Astrocyte of the spinal cord (primary cell): ENCODE measurements at places on chromosomes 6 and 20.
A peak's percentile ranks its signal among the peaks of the same experiment; 100 is the strongest.

DNA sequence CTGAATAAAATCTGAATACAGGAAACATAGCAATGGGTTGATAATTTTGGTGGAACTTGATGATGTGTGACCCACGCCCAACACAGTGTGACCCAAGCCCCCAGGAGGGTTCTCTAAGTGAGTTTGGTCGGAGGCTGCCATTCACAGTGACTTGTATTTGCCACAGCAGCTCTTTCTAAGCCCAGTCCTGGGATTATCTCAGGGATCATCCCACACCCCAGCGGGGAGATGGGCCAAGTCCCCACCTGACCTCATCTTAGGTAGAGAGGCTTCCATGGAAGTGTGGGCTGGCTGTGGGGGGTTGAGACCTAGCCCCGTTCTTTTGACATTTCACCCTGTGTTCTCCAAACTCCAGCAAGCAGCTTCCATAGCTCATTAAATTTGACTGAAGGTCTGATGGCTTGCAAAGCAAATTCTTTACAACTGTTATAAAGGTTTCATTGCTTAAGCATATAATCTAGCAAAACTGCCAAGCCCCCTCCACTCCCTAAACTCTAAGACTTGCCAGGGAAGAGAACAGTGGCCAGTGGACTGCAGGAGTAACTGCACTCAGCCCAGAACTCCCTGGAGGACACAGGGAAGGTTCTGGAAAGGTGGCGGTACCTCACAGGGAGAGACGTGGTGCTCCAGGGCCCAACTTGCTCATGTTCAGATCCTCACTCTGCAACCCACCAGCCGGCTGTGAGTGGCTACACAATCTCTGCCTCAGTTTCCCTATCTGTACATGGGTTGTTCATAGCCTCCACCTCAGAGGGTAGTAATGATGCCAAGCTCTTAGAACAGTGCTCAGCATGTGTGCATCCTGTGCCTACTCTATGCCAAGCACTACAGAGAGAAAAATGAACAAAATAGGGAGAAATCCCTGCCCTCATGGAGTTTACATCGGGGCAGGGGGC, 1.0 kb upstream of the PCK1 start:
- no peak for DNase-seq

DNA sequence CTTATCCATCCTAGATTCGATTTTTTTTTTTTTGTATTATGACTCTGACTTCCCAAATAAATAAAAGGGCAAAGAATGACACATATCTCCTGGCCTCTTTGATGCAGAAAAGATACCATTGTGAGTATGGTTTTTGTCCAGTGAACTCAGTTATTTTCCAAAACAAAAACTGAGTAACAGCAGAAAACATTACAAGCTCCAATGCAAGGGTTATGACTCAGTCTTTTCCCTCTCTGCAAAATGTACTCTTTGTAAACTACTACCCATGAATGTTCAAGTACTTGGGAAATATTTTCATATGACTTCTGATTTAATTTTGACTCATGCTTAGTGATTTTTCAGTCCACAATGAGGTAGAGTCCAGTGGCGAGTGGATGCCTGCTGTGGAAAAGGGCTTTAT, 355.3 kb downstream of the RNF144B start:
- peak; percentile 49 for DNase-seq

DNA sequence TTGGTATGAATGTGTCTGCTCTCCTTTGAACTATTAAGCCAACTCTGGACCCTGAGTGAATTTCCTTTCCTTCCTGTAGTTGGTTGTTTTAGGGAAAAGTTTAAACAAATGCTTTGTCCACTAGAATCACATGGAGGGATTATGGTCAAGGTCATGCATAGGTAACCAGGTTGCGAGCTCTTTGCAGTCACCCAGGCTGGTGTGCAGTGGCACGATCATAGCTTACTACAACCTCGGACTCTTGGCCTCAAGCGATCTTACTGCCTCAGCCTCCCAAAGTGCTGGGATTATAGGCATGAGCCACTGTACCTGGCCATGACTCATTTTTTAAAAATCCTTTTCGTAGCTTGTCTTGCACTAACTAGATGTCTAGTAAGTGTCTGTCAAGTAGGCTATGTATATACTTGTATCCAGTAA, 88.0 kb upstream of the SOX4 start:
- DNase-seq, result no peak

- DNase-seq, result peak; percentile 39
Observed at GRCh38 chr20:19737025-19737424, 21.0 kb upstream of the RIN2 start.

- no peak for DNase-seq
Observed at GRCh38 chr6:151993364-151993763, 185.9 kb downstream of the ESR1 start.

GRCh38 chr6:13830803-13831202, 16.4 kb upstream of the MCUR1 start:
- DNase-seq, result no peak

GRCh38 chr6:72869621-72870020, 247.8 kb downstream of the KCNQ5 start:
- no peak for DNase-seq

DNA sequence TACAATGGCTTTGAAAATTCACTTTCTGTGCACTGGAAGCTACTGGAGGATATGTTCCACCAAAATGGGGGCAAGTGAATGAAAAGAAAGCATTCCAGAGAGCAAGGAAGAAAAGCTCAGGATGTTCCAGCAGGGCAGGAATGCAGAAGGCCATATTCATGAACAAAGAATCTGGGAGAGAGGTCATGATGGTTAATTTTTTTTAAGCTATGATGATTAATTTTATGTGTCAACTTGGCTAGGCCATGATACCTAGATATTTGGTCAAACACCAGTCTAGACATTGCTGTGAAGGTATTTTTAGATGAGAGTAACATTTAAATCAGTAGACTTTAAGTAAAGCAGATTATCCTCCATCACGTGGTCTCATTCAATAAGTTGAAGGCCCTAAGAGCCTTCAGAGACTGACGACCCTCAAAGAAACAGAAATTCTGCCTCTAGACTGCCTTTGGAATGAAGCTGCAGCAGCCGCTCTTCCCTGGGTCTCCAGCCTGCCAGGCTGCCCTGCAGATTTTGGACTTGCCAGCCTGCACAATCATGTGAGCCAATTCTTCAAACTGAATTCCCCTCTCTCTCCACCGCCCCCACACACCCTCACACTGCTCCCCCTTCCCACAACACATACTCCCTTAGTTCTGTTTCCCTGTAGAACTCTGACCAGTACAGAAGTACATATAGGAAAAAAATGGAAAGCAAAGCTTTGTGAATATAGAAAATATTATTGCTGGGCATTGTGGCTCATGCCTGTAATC, 20.1 kb upstream of the GCM1 start:
- DNase-seq, result peak; percentile 46

- no peak for DNase-seq
Observed at GRCh38 chr6:10202581-10202980, 212.3 kb downstream of the TFAP2A start.

GRCh38 chr20:36773107-36773596, 411 bp downstream of the DSN1 start:
- peak; percentile 5 for DNase-seq

- no peak for DNase-seq
Observed at GRCh38 chr6:34233867-34234266, 2.8 kb upstream of the HMGA1 start.

- peak; percentile 90 for DNase-seq
Observed at GRCh38 chr6:56693246-56693607, 50.5 kb upstream of the DST start.

DNA sequence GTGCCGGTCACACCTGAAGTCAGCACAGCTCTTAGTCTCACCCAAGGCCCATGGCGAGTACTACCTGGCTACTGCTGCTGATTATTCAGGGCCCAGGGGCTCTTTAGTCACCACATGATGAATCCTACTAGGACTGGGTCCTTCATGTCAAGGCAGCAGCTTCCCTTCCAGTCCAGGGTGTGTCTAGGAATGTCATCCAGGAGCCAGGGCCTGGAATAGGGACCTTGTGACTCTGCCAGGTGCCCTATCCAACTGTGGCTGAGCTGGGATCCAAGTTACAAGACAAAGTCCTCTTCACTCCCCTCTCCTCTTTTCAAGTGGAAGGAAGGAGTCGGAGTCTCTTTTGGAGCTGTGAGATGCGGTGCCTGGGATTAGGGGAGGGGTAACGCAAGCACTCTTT, 85.5 kb downstream of the CFAP61 start:
- DNase-seq, result no peak

DNA sequence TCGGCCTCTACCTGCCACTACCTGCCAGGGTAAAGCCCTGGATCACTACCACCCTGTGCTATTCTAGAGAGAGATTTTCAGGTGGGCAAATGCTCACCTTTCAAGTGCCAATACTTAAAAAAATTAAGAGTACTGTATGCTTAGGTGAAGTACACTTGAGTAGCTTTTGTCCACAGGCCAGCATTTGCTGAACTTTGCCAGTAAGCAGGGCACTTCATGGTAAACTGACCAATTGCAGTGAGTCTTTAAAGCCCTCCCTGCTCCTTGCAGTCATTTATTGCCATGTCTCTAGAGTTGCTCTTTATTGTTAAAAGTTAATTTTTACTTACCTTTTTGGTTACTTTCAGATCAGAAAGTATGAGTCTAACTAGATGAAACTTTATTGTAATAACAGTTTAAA, 58.5 kb downstream of the PLAGL1 start:
- no peak for DNase-seq

GRCh38 chr20:62405108-62405980, 1.7 kb downstream of the CABLES2 start:
- DNase-seq, result peak; percentile 22

DNA sequence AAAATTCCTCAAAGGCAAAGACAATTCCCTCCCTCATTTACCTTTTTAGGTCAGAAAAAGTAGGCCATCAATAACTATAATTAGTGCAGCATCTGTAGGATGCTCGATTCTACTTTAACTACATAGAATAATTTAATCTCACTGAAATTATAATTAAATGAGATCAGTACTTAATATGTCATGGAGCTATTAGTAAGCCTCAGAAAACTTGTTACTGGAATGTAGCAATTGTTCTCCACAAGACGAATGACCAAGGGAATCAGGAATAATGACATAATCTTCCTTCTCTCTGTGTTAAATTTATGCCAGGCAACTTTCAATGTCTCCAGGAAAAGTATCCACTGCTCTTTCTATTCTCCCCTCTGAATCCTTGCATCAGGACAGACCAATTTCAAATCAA, 34.1 kb downstream of the SESN1 start:
- DNase-seq, result no peak

DNA sequence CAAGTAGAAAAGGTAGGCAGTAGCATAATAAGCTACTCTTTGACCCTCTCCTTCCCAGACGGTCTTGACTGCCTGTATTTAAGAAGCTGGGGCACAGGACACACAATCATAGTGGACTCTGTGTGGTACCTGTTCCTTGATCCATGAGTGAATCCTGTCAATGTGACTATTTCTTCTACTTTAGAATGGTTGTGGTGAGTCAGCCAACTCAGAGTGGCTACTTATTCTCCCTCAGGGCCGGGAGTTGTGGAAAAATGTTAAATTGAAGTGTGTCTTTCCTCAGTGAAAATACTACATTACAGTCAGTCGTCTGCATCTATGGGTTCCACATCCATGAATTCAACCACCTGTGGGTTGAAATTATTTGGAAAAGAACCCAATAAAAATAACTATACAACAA, 30.8 kb upstream of the PREP start:
- DNase-seq, result no peak

GRCh38 chr20:60060593-60060992, 102.4 kb downstream of the CDH26 start:
- DNase-seq, result no peak

GRCh38 chr6:107124934-107125348, 9.6 kb upstream of the BEND3 start:
- no peak for DNase-seq

GRCh38 chr6:12909833-12910232, 193.3 kb downstream of the PHACTR1 start:
- DNase-seq, result no peak

DNA sequence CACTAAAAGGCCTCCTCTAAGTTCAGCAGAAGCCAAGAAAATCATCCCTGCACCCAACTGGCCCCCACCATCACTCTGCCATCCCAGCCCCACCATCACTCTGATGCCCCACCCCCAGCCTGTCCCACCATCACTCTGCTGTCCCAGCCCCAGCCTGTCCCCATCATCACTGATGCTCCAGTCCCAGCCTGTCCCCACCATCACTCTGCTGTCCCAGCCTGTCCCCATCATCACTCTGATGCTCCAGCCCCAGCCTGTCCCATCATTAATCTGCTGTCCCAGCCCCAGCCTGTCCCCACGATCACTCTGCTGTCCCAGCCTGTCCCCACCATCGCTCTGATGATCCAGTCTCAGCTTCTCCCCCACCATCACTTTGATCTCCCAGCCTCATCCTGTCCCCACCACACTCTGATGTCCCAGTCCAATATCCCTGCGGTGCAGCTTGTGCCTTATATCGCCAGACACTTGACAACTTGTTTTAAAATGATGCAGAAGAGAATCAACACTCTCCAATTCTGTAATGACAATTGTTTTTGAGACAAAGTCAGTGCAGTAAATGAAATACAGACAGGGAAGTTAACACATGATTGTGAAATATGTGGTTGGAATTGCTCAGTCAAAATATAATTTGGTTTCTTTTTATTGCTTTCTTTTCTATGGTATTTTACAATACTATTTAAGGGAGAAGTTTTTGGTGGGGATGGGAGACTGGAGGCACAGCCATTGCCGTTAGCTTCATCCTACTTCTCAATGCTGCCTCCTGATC, 100.8 kb downstream of the TNFAIP3 start:
- DNase-seq, result no peak

GRCh38 chr6:114334237-114334636, 8.6 kb downstream of the HS3ST5 start:
- DNase-seq, result no peak

GRCh38 chr6:43645613-43645964, 753 bp downstream of the RSPH9 start:
- DNase-seq, result no peak

- no peak for DNase-seq
Observed at GRCh38 chr20:35091816-35092523, 637 bp downstream of the TRPC4AP start.

- no peak for DNase-seq
Observed at GRCh38 chr6:7899101-7899888, 11.3 kb downstream of the TXNDC5 start.

DNA sequence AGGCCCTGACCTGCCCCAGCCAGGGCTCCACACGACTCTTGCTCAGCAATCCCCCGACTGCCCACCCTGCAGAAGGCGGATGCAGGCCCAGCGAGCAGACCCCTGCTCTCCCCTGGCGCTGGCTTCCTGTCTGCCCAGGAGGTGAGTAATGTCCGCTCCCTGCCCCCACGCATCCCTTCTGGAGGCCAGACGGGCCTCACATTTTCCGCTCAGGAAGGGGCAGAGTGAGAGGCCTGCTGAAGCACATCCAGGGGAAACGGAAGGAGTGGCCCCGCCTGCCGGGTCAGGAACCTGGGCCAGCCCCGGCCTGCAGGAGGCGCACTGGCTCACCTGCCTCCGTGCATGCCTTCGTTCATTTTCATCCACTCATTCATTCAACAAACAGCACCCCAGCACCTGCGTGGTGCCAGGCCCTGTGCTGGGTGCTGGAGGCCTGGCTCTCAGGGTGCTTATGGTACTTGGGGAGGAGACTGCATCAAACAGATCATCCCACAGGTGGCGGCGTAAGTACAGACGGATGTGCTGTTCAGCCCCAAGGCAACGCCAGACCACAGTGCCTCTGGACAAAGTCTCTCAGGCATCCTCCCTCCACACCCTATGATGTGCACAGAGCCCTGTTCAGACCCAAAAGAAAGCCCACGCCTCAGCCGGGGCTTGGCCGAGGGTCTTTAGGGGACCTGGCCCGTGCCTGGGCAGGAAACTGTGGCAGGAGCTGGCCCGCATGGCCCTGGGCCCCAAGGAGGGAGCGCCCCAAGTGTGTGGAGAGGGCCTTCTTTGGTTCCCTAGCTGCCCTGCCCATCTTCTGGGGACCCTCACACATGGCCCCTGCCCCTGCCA, 112.1 kb downstream of the ASXL1 start:
- peak; percentile 88 for DNase-seq
